ENCODE measurements at places on chromosomes 4 and X. TPM values are rescaled to one million over a fixed set of nuclear protein-coding genes. Genes with fewer than 3 reads are reported as not detected.

Gene ANKRD50
- 59.8 TPM for total RNA-seq

Gene ZFX
- total RNA-seq, result 38.7 TPM

Gene TTC29
- not detected for total RNA-seq

Gene TMEM185A
- 22.2 TPM for total RNA-seq

Gene TMPRSS11D
- total RNA-seq, result not detected

Gene HTT-AS
- total RNA-seq, result not detected

Gene ADGRG4
- total RNA-seq, result under 0.01 TPM

Gene PLP1
- 0.46 TPM for total RNA-seq

Gene HDAC6
- 39.1 TPM for total RNA-seq

Gene UGT2A3
- not detected for total RNA-seq

Gene GATA1
- not detected for total RNA-seq

Gene HAND2
- 5.4 TPM for total RNA-seq

Gene NKX3-2
- total RNA-seq, result not detected

Gene S100G
- total RNA-seq, result not detected

Gene DKK2
- total RNA-seq, result not detected

Gene INTS6L
- 3.6 TPM for total RNA-seq

Gene MAGEB1
- not detected for total RNA-seq

Gene SGCB
- 71.0 TPM for total RNA-seq

Gene SYP
- total RNA-seq, result 0.59 TPM

Gene PIGA
- 9.2 TPM for total RNA-seq

Gene CT47B1
- not detected for total RNA-seq

Gene TKTL1
- total RNA-seq, result not detected

Gene OTC
- total RNA-seq, result not detected

Gene SATL1
- total RNA-seq, result not detected

Gene PPEF2
- total RNA-seq, result not detected

Gene MAGED4
- total RNA-seq, result 60.0 TPM

Gene SPANXA2
- total RNA-seq, result not detected

Gene ZFYVE28
- total RNA-seq, result 22.5 TPM

Gene MAB21L2
- total RNA-seq, result 4.6 TPM

Gene RLIM
- 62.6 TPM for total RNA-seq

Gene CISD2
- total RNA-seq, result 34.2 TPM

Gene LRAT
- total RNA-seq, result 0.03 TPM

Gene MAPK10
- total RNA-seq, result 8.8 TPM

Gene FRG2
- not detected for total RNA-seq

Gene MAGEB16
- not detected for total RNA-seq

Gene NAP1L3
- 8.3 TPM for total RNA-seq

Gene CDKL2
- 2.3 TPM for total RNA-seq

Gene MAGEC3
- not detected for total RNA-seq

Gene TCP11X2
- not detected for total RNA-seq

Gene AR
- total RNA-seq, result 7.3 TPM

Gene DUSP21
- not detected for total RNA-seq

Gene EDNRA
- total RNA-seq, result 9.3 TPM

Gene ADH1A
- not detected for total RNA-seq

Gene MAGEB10
- total RNA-seq, result not detected

Gene NXF2B
- not detected for total RNA-seq

Gene PNMA6A
- 3.3 TPM for total RNA-seq

Gene GRID2
- 0.10 TPM for total RNA-seq

Gene GUCY1A1
- total RNA-seq, result 0.69 TPM

Gene EREG
- total RNA-seq, result 7.9 TPM

Gene MAGEH1
- 37.5 TPM for total RNA-seq

Gene USP17L29
- not detected for total RNA-seq

Gene PHOX2B
- total RNA-seq, result not detected

Gene HTN3
- not detected for total RNA-seq

Gene GPC4
- total RNA-seq, result 3.5 TPM

Gene ETDA
- total RNA-seq, result not detected

Gene CSAG2
- total RNA-seq, result not detected

Gene ALAS2
- total RNA-seq, result not detected

Gene PNMA6F
- not detected for total RNA-seq
